Heart left ventricle (tissue), 16 donors: ENCODE measurements at places on chromosomes 1 and 21. TPM values are rescaled to one million over a fixed set of nuclear protein-coding genes. Genes with fewer than 3 reads are reported as not detected.

DNA sequence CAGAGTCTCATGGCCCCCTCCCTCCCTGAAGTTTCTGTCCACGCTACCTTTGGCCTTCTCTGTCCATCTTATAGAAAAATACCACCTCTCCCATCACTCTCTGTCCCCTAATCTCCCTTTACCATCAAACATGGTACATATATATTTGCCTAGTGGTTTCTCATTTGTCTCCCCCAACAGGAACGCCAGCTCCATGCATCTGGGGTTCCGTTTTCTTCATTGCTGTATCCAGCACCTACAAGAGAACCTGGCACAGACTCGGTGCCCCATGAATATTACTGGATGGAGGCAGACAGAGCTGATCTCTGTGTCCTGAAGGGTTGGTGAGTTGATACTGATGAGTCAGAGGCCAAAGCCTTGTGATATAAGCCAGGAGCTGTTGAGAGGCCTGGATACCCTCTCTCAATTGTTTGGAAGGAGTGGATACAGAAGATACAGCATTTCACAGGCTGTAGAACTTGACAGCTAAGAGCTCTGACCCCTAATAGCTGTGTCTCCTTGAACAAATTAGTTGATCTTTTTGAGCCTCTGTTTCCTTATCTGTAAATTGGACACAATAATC is 21.9 kb downstream of the HEYL start:
- DNase-seq = no peak

DNA sequence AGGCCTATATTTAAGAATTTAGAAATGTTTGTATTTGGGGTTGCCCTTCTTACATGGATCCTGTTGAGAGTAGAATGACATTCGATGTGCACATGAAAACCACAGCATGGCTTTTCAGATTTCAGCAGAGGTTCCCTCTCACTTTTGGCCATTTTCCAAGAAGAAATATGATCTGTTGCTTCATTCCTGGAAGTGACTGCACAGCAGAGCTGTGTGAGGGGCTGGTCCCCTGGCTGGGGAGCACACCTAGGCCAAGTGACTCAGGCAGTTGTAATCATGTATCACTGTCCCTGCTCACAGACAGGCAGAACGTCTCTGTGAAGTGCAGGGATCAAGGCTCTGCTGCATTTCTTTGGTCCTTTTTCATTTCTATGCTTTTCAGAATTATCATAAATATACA is 32.3 kb downstream of the AGT start:
- DNase-seq = no peak

- no peak for DNase-seq
Observed at GRCh38 chr1:156970017-156970416, 49.6 kb downstream of the LRRC71 start.

GRCh38 chr1:33281554-33282303 is 25.4 kb downstream of the ZNF362 start:
- no peak for DNase-seq

GRCh38 chr1:16625497-16626408 is 12.4 kb upstream of the NBPF1 start:
- DNase-seq = peak; percentile 79

DNA sequence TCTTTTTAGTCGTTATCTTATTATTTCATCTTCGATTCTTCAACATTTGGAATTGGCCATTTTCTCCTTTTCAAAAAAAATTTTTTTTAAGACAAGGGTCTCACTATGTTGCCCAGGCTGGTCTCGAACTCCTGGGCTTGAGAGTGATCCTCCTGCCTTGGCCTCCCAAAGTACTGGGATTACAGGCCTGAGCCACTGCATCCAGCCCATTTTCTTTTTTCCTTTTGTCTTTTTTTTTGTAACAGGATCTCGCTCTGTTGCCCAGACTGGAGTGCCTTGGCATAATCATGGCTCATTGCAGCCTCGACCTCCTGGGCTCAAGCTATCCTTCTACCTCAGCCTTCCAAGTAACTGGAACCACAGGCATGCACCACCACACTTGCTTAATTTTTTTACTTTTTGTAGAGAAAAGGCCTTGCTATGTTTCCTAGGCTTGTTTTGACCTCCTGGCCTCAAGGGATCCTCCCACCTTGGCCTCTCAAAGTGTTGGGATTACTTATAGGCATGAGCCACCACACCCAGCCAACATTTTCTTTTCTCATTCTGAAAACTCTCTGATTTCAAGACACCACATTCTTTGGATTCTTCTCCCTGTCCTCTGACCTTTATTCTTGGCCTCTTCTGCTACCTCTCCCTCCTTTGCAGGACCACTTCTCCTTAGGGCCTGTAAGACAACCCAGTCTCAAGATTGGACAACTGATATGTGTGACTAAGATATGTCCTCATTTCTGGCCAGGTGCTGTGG is 6.0 kb upstream of the MAP1LC3C start:
- DNase-seq = no peak

GRCh38 chr1:214571281-214571680 is 19.9 kb upstream of the PTPN14 start:
- DNase-seq = no peak

DNA sequence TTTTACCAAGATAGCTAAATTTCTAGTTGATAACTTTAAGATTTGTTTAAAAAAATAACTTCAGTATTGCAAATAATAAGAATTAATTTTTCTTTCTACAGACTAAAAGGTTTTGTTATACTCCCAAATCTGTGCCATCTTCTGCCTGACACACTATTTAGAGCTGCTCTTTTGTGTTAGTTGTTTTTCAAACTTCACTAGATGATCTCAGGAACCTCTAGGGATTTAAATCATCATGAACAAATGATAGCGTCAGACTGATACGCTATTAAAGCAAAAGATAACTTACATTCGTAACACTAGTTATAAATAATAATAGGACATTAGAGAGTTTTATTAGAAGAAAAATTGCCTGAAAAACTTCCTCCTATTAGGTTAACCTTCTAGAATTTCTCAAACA is 243.1 kb upstream of the CXADR start:
- DNase-seq = no peak

DNA sequence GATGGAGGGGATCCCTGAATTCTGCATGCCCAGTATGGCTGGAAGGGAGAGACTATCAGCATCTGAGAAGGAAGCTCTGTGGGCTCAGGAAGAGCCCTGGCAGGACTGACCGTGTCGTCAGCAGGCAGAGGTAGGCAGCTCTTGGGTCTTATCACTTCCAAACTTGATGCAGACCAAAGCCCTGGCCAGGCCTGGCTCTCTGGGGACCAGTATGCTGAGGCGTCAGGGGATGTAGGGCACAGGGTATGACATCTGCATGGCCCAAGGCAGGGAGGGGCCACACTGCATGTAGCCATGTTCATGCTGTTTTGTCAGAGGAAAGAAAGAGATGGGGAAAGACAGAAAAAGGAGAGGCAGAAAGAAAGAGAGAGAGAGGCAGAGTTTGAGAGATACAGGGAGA is 6.3 kb downstream of the FGR start:
- DNase-seq = no peak

- peak; percentile 83 for DNase-seq
Observed at GRCh38 chr1:93585059-93585966, 96.3 kb downstream of the BCAR3 start.

- no peak for DNase-seq
Observed at GRCh38 chr1:232227306-232227705, 402.6 kb downstream of the SIPA1L2 start.

DNA sequence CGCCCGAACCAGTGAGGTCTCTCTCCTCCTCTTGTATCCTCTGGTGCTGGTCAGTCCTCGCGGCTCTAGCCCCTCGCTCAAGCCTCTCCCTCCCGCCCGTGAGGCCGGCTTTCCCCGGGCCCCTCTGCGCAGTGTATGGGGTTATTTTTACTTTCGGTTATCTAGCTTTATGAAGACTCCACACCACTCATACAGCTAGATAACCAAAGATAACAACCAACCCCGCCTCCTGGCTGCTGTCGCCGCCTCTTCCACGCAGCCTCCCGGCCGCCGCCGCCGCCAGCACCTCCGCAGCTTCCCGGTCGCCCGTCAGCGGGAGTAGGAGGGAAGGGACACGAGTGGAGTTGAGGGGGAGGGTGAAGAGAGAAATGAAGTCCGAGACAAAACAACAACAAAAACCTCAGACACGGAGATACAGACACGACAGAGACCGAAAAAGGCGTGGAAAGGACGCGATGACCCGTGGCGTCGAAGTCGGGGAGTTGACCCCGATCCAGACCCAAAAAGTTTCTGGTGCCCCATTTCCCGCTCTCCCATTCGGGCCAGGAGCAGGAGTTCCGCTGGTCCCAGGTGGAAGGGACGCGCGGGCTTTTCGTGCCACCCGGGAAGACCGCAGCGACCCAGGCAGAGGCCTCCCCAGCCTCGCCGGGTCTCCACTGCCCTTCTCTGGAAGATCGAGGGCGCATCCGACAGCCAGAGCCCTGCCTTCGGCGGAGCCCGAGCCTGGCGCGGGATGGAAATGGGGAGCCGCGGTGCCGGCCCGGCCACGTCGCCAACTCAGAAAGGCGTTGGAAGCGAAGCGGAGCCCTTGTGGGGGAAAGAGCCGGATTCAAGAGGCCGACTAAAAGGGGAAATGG is 51.4 kb downstream of the RHBG start:
- DNase-seq = no peak

GRCh38 chr1:78070210-78070609 is 24.4 kb downstream of the GIPC2 start:
- no peak for DNase-seq

- DNase-seq = no peak
Observed at GRCh38 chr1:35866991-35867390, 16.0 kb upstream of the AGO1 start.

- no peak for DNase-seq
Observed at GRCh38 chr21:22363504-22363903, 1365.3 kb downstream of the NCAM2 start.

- DNase-seq = no peak
Observed at GRCh38 chr1:147473733-147474049, 67.6 kb upstream of the BCL9 start.

- DNase-seq = no peak
Observed at GRCh38 chr1:94865360-94865759, 45.2 kb downstream of the SLC44A3 start.

- no peak for DNase-seq
Observed at GRCh38 chr1:207315435-207315834, 6.0 kb upstream of the CD55 start.

DNA sequence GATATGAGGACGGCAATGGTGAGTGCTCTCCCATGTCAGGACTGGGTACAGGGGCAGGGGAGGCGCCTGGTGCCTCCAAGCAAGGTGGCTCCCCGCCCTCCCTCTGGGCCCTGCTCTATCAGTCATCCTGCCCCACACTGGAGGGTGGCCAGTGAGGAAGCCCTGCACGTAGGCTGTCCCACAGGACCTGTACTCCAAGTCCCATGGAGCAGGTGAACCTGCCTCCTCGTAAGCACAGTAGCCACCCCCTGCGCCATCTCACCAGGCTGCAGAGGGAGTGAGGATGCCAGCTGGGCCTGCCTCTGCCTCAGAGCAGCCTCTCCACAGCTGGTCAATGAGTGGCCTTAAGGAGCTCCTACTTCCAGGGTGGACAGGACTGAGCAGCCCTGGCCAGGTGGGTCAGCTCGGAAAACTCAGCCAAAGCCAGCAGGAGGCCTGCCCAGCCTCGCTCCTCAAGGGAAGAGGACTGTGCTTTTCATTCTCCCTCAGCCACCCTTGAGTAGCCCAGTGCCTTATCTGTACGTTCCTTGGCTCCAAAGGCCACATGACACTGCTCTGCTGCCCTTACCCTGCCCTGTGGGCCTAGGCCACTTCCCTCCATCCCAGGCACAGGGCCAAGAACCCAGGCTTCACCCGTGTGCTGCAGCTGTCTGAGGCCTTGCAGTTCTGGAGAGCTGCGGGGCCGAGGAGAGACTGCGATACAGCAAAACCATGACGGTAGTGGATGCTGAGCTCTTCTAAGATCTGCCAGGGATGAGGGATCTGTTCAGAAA is 39.6 kb downstream of the SLC45A1 start:
- DNase-seq = peak; percentile 11

DNA sequence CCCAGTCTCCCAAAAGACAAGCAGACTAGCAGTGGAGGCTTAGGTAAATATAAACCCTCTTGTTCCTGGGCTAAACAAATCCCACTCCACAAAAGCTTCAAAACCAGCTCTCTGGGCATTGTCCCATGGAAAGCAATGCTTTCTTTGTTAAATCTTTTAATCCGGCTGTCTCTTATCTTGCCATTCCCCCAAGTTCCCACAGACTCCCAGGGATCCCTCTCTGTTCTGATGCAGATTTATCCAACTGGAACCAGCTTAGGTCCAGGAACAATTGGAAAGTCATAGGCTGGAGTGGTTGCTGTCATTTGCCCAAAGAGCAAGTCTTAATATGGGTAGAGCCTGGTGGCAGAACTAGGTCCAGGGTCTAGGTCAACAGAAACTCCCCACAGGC is 110.1 kb upstream of the ATP1A1 start:
- DNase-seq = no peak

DNA sequence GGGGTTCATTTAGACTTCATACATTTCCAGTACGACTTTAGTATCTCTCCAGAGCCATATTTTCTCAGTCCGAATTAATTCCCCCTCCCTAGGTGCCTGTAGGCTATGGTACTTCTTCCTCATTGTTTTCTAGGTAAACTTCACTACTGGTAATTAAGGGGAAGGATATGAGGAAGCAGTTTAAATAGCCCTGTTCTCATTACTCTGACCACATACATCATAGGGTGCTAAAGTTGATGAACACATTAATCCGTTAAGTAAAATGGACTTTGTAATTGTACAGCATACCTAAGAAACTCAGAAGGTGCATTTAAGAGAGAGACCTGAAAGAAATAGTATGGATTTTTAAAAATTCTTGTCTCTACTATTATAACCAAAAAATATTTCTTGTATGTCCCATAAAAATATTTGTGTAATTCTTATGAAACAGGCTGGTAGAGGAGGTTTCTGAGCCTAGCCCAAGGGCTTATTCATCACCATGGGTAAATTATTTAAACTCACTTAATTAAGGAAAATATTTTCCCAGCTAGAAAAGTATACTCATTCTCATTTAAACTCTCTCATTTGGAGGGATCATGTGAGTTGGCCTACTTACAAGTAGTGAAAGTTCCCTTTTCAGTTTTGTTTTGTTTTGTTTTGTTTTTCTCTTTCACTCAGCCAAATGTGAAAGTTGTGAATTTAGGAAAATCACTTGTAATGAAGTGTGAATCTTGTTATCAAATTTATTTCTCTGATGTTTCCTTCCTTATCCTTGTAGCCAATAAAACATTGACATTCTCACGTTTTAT is 2.0 kb downstream of the PRMT6 start:
- DNase-seq = no peak

The CIART gene
- 4.1 TPM for polyA plus RNA-seq

The TRIM45 gene
- 1.4 TPM for polyA plus RNA-seq

The CHODL gene
- 0.15 TPM for polyA plus RNA-seq

The KAZN gene
- polyA plus RNA-seq = 1.2 TPM

The SYNC gene
- 2.7 TPM for polyA plus RNA-seq

The PLA2G5 gene
- 102 TPM for polyA plus RNA-seq

The PLCH2 gene
- polyA plus RNA-seq = 0.08 TPM

The SLC44A5 gene
- polyA plus RNA-seq = 2.8 TPM

The SRSF4 gene
- polyA plus RNA-seq = 41.6 TPM

The SPOCD1 gene
- not detected for polyA plus RNA-seq
